Esophagus squamous epithelium (tissue), 5 donors: ENCODE measurements at places on chromosomes 5 and 9.

- DNase-seq: no peak
Observed at GRCh38 chr9:83071626-83072025, 8.7 kb upstream of the RASEF start.

DNA sequence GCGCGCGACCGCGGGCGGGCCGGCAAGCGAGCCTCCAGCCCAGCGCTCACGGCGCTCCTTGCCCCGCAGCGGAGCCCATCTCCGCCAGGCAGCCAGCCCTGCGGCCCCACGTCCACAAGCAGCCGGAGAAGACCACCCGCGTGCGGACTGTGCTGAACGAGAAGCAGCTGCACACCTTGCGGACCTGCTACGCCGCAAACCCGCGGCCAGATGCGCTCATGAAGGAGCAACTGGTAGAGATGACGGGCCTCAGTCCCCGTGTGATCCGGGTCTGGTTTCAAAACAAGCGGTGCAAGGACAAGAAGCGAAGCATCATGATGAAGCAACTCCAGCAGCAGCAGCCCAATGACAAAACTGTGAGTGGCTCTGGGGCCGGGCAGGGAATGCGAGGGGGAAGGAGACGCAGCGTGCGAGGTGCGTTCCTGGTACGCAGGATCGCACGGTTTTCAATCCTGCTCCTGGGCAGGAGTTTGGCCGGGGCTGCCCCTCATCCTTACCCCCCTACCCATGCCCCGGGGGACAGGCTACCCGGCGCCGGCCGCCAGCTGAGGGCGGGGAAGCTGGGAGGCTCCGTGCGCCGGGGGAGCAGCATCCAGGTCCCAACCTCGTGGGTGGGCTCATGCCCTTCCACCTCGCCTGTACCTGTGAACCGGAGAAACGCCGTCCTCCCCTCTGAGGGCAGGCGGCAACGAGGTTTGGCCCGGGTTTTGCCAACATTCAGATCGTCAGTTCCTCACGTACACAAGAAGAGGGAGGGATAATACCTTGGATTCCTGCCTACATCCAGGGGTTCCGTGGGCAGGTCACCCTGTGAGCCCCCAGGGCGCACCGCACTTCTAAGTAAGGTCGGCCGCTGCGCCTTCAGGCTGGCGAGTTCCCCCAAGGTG is 6.6 kb downstream of the ISL1 start:
- no peak for DNase-seq

- DNase-seq: no peak
Observed at GRCh38 chr5:80915716-80916115, 44.4 kb upstream of the RASGRF2 start.

DNA sequence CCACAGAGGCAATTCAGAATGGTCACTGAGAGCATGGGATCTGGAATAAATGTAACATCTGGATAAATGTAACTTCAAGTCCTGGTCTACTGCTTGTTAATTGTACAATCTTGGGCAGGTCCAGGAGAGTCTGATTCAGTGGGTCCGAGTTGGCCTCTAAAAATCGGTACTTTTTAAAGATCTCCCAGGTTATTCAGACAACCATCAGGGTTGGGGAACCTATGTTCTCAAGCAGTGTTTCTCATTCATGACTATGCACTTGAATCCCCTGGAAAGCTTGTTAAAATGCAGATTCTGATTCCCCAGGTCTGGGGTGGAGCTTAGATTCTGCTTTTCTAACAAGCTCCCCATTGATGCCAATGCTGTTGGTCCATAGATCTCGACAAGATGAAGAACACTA is 14.8 kb downstream of the ANXA1 start:
- DNase-seq: no peak

- DNase-seq: no peak
Observed at GRCh38 chr9:73178044-73178443, 26.4 kb downstream of the ANXA1 start.

DNA sequence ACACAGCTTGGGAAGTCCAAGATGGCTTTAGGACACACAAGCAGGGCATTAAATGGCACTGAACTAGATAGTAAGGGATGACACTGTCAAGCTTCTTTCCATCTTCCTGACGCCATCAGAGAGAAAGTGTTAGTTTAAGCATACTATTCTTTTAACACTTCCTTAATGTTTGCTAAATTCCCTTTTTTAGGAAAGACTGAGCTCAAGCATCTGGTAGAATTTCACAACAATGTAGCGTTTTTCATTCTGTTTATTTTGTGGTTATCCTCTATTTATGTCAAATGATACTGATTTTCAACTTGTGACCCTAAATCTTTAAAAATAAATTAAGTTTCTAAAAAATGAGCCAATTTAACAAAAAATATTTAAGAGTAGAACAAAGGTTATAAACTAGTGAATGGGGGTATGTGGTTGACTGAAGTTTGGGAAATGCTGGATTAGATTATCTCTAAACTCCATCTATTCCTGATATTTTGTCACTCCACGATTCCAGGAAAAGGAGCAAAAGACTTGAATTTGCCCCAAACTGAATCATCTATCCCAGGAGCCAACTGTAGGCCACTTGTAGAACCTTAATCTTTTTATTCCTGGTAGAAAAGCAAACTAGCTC is 147.4 kb upstream of the KLF9 start:
- DNase-seq: no peak

DNA sequence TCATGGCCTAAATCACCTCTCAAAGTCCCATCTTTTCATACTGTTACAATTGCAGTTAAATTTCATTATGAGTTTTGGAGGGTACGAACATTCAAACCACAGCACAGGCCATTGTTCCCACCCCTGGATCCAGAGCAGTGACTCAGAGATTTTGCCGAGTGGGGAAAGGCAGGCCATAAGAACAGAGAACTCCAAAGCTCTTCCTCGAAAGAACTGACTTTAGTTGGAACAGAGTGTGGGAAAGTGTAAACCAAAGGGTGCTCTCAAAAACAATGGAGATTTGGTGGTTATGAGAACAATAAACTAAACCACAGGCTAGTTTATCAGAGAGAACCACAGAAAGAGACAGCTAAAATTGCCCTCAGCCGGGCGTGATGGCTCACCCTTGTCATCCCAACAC is 19.4 kb upstream of the GRPEL2 start:
- DNase-seq: no peak

GRCh38 chr5:40571729-40572128 is 108.0 kb upstream of the PTGER4 start:
- no peak for DNase-seq

- no peak for DNase-seq
Observed at GRCh38 chr5:136027311-136027710, 1.5 kb upstream of the TGFBI start.

DNA sequence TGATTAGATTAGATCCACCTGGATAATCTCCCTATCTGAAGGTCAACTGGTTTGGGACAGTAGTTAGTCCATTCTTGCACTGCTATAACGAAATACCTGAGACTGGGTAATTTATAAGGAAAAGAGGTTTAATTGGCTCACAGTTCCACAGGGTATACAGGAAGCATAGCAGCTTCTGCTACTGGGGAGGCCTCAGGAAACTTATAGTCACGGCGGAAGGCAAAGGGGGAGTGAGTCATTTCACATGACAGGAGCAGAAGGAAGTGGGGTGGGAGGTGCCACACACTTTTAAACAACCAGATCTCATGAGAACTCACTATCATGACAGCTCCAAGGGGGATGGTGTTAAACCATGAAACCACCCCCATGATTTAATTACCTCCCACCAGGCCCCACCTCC is 9.9 kb downstream of the C9orf40 start:
- no peak for DNase-seq

DNA sequence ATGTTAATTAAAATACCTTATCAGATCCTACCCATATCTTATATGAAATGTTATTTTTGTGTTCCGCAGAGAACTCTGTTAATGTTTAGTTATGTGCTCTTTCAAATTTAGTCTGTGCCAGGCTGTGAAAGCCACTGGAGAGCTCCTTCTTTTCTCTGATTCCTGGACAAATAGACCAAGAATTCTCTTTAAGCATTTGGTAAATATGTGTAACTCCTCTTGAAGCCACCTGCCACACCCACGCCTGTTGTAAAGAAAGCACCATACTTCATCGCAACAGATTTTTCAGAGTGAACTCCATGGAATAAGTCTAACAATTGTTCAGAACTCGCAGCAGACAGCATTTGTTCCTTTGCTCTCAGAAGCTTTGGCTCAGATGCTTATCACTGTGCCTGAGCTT is 301.1 kb downstream of the FAM170A start:
- DNase-seq: no peak

DNA sequence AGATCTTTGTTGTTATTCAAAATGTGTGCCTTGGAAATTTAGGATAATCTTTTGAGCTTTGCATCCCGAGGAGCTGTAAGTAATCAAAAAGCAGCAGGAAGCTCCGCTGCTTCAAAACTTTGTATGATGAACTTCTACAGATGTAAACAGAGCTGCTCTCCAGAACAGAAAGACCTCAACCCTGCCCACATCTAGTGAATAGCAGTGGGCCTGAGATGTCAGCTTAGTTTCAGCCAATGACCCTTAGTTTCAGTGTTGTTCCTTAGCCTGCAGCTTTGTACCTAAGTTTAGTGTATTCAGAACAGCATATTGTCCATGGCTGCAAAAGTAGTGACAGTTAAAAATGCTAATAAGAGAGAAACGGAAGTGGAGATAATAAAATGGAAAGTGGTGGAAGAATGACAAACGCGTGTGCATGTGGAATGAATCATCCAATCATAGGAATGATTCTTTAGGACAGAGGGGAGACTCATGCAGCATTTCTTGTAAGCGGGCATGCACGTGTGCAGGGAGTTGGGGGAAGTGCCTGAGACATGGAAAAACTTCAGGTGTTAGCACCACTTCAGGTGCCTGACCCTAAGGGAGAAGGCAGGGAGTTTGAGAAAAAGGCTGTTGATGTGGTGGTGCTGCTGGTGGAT is 24.9 kb downstream of the SNX24 start:
- DNase-seq: no peak

- DNase-seq: no peak
Observed at GRCh38 chr5:107831612-107832395, 161.1 kb upstream of the EFNA5 start.

DNA sequence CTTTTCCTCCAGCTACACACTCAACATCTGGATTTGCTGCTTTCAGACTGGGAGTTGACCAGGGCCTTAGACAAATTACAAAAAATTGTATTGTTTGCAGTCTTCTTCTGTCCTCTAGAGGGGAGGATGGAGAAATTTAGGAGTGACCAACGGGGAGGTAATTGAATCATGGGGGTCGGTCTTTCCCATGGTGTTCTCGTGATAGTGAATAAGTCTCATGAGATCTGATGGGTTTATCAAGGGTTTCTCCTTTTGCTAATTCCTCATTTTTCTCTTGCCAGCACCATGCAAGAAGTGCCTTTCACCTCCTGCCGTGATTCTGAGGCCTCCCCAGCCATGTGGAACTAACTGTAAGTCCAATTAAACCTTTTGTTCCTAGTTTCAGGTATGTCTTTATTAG is 4.2 kb downstream of the IFNA8 start:
- DNase-seq: no peak

GRCh38 chr5:38719916-38720315 is 125.9 kb upstream of the OSMR start:
- DNase-seq: no peak

DNA sequence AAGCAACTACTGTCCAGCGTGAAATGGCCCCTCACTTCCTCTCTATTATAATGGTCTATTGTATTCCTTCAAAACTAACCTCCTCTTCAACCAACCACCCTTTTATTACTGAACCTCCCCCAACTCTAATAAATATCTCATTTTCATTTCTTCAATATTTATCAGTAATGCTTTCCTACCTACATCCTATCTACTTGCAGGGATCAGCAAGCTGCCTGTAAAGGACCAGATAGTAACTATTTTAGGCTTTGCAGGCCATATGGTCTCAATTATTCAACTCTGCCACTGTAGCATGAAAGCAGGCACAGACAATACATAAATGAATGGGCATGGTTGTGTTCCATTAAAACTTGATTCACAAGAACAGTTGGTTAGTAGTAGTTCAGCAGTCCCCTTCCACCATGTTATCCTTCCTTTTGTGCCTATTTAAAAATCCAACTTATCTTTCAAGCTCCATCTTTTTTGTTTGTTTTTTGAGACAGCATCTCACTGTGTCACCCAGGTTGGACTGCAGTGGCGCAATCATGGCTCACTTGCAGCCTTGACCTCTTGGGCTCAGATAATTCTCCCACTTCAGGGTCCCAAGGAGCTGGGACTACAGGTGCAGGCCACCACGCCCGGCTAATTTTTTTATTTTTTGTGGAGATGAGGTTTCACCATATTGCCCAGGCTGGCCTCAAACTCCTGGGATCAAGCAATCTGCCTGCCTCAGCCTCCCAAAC is 45.8 kb downstream of the PCDHGC5 start:
- DNase-seq: no peak
